ENCODE measurements at places on chromosomes 12 and 14.

DNA sequence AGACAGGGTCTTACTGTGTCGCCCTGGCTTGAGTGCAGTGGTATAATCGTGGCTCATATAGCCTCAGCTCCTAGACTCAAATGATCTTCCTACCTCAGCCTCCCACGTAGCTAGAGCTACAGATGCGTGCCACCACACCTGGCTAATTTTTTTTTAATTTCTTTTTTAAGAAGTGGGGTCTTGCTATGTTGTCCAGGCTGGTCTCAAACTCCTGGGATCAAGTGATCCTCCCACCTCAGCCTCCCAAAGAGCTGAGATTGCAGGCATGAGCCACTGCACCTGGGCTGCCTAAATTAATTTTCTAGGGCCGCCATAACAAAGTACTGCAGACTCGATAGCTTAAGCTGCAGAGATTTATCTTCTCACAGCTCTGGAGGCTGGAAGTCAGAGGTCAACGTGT lies 9.1 kb downstream of the LTBR start:
- no peak for DNase-seq

DNA sequence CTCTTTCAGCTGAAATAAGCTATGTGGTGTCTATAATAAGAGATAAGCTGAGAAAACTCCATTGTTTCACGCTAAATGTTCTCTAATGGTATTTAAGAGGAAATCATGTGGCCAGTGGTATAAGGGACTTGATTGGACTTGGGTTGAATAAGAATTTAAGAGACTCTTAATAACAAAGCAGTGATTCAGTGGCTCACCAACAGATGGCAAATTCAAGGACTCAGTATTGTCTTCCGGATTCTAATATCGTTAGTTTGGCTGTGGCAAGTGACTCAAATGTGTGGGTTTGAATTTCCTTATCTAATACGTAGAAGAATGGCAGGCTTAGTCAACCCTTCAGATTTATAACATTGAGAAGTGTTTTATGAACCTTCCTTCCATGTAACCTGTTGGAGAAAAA lies 49.1 kb upstream of the KCNH3 start:
- no peak for DNase-seq

GRCh38 chr12:133203344-133204263 lies 22.3 kb downstream of the ZNF268 start:
- no peak for DNase-seq

- no peak for DNase-seq
Measured at GRCh38 chr14:74509587-74510222, 16.1 kb downstream of the ISCA2 start.

GRCh38 chr14:25090716-25091454 lies 40.9 kb upstream of the STXBP6 start:
- DNase-seq, result no peak

DNA sequence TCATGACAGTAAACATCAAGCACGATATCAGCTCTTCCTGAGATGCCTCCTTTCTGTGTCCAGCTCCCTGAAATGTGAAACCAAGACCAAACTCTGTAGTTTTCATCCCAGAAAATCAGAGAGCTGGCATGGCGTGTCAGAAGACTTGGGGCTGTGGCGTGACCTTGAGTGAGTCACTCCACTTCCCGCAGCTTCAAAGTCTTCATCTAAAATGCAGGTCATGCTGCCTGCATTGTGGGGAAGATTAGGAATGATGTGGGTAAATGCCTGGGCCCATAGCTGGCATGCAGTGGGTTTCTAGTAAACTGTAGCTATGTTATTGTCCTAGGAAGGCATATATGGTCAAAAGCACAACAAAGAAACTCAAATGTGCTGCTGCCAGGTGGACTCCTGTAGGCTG lies 28.8 kb downstream of the OAS2 start:
- DNase-seq, result no peak
